ENCODE measurements at places on chromosomes 2 and 18. TPM values are rescaled to one million over a fixed set of nuclear protein-coding genes. Genes with fewer than 3 reads are reported as not detected.
A peak's percentile ranks its signal among the peaks of the same experiment; 100 is the strongest.

Gene KIAA2012
- polyA plus RNA-seq = 0.03 TPM

Gene HOXD1
- 0.17 TPM for polyA plus RNA-seq

Gene SERPINB13
- polyA plus RNA-seq = not detected

Gene DUSP2
- polyA plus RNA-seq = 4.1 TPM

Gene CGREF1
- 6.6 TPM for polyA plus RNA-seq

Gene PSD4
- polyA plus RNA-seq = 0.82 TPM

Gene ABCG8
- polyA plus RNA-seq = not detected

DNA sequence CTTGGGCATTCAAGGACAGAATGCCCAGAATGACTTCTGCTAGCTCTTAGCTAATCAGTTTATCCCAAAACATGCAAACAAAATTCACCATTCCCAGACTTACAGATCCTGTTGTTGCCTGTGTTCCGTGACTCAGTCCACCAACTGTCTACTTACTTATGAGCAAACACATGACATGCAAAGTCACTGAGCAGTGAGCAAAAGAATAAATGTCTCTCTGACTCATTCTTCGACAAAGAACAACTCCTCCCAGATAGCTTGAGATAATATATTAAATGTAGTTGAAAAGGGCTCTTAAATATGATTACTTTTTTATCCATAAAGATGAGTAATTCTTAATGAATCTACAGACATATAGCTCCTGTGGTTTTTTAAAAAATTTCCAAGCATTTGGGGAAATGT lies 9.0 kb upstream of the CREG2 start:
- H3K4me3 ChIP-seq = no peak overlapping the region
- no peaks in the 10 kb centered on the region for H3K27me3 ChIP-seq
- H3K4me1 ChIP-seq = no peaks in the 10 kb centered on the region
- H3K36me3 ChIP-seq = no peaks in the 10 kb centered on the region

GRCh38 chr2:38223256-38223655 lies 147.3 kb upstream of the CYP1B1 start:
- no peaks in the 10 kb centered on the region for H3K4me1 ChIP-seq
- H3K27me3 ChIP-seq = no peaks in the 10 kb centered on the region
- no peak overlapping the region for H3K27ac ChIP-seq
- H3K4me3 ChIP-seq = no peak overlapping the region

DNA sequence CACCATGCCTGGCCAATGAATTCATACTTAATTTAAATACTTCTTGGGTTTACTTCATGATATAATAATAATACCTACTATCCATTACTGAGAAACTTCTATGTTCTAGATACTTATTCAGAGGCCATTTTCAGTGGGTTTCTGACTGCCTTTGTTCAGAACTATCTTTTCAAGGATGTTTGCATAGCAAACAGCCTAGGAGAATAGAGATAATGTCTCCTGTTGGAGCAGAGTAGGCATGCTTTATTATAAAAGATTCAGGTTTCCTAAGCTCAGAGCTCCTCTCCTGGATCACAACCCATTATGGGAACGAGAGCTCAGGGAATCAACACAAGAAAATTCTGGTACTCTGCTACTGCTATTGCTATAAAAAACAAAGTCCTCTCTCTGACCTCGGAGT lies 11.1 kb downstream of the FASTKD1 start:
- no peak overlapping the region for H3K4me3 ChIP-seq
- no peaks in the 10 kb centered on the region for H3K27me3 ChIP-seq
- no peaks in the 10 kb centered on the region for H3K4me1 ChIP-seq
- H3K36me3 ChIP-seq = peaks cover 45% of the 10 kb centered on the region

DNA sequence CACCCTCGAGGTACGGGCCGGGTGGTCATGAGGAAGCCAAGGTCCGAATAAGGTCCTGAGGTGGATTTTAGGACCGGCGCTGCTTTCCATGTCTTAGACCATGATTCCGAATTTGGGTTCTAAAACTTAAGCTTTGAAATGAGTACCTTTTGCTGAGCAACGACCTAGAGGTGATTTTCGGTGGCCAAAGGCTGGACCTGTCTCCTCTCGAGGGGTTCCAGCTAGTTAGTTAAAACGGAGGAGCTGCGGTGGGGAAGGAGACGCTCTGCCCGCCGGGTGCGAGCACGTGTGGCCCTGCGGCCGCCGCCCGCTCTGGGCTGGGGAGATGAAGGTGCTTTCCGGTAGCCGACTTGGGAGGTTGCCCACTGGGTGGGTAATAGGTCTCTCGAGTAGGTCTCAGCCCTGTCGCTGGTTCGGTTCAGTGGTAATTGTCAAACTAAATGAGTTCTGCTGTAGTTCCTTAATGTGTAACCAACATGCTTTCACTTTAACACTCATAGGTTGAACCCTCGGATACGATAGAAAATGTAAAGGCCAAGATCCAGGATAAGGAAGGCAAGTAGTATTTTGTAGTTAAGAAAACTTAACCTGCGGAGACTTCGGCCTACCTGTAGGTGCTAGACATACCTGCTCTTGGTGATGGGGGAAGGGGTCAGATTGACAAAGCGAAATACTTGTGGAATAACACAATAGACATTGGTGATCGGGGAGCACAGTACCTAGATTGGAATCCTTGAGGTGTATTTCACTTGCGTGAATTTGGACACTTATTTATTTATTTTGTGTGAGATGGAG lies 572 bp downstream of the RPS27A start:
- peak; percentile 73 for DNase-seq
- no peaks in the 10 kb centered on the region for H3K27me3 ChIP-seq
- peak overlapping the region; percentile 91 for H3K4me3 ChIP-seq
- H3K36me3 ChIP-seq = peaks cover 47% of the 10 kb centered on the region
- peaks cover 15% of the 10 kb centered on the region for H3K4me1 ChIP-seq

DNA sequence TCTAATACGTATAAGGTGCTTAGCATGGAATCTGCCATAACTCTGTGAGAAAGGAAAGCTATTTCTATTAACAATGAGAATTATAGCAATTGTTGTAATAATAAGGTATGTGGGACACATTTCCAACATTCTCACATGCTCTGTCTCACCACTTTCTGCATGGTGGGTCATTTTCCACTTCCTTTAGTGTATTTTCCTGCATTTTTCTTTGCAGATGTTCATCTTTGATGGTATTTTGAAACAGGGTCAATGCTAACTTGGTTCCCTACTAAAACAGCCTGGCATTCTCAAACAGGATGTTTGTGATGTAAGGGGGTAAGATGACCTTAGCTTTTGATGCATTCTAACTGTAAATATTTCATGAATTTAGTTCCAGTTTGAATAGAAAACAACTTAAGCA lies 54.7 kb downstream of the MYO1B start:
- DNase-seq = no peak
- H3K36me3 ChIP-seq = no peaks in the 10 kb centered on the region
- no peak overlapping the region for H3K4me3 ChIP-seq
- H3K27me3 ChIP-seq = no peaks in the 10 kb centered on the region
- H3K4me1 ChIP-seq = no peaks in the 10 kb centered on the region

GRCh38 chr2:154497019-154497418 lies 201.5 kb upstream of the KCNJ3 start:
- H3K27ac ChIP-seq = no peak overlapping the region
- no peak overlapping the region for H3K4me3 ChIP-seq
- no peak for DNase-seq
- H3K36me3 ChIP-seq = no peaks in the 10 kb centered on the region
- H3K4me1 ChIP-seq = no peaks in the 10 kb centered on the region

DNA sequence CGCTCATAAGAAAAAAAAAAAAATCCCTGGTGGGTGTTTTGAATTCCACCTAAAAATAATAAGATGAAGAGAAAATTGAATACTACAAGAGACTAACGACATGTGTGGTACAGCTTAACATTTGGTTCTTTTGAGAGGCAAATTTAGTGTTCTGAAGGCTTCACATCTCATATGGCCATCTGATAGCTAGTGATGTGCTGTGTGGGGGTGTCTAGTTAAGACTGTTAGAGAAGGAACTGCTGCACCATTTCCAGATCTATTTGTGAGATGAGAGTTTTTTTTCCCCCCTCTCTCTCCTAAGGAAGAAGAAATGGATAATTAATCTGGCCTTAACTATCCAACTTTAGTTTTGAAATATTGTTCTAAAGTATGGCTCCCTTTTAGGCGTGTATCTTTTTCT lies 321.6 kb downstream of the SLC4A3 start:
- no peaks in the 10 kb centered on the region for H3K27me3 ChIP-seq
- no peaks in the 10 kb centered on the region for H3K36me3 ChIP-seq
- H3K27ac ChIP-seq = no peak overlapping the region
- H3K4me1 ChIP-seq = no peaks in the 10 kb centered on the region

- no peak for DNase-seq
- no peak overlapping the region for H3K4me3 ChIP-seq
- no peaks in the 10 kb centered on the region for H3K27me3 ChIP-seq
- H3K4me1 ChIP-seq = peaks cover 6% of the 10 kb centered on the region
Observed at GRCh38 chr2:204026294-204026693, 89.7 kb downstream of the ICOS start.

- H3K36me3 ChIP-seq = no peaks in the 10 kb centered on the region
- H3K4me3 ChIP-seq = no peak overlapping the region
- DNase-seq = no peak
- no peak overlapping the region for H3K27ac ChIP-seq
- H3K27me3 ChIP-seq = no peaks in the 10 kb centered on the region
Observed at GRCh38 chr18:54220406-54220805, 4.1 kb downstream of the MBD2 start.

- no peak overlapping the region for H3K27ac ChIP-seq
- H3K27me3 ChIP-seq = no peaks in the 10 kb centered on the region
- H3K36me3 ChIP-seq = no peaks in the 10 kb centered on the region
- H3K4me1 ChIP-seq = no peaks in the 10 kb centered on the region
- H3K4me3 ChIP-seq = no peak overlapping the region
Observed at GRCh38 chr2:154709215-154709614, 10.7 kb downstream of the KCNJ3 start.

- peaks cover 79% of the 10 kb centered on the region for H3K4me1 ChIP-seq
- H3K27me3 ChIP-seq = no peaks in the 10 kb centered on the region
- no peak overlapping the region for H3K4me3 ChIP-seq
- H3K36me3 ChIP-seq = no peaks in the 10 kb centered on the region
- peak overlapping the region; percentile 77 for H3K27ac ChIP-seq
Observed at GRCh38 chr2:28633746-28634145, 117.9 kb upstream of the PPP1CB start.

DNA sequence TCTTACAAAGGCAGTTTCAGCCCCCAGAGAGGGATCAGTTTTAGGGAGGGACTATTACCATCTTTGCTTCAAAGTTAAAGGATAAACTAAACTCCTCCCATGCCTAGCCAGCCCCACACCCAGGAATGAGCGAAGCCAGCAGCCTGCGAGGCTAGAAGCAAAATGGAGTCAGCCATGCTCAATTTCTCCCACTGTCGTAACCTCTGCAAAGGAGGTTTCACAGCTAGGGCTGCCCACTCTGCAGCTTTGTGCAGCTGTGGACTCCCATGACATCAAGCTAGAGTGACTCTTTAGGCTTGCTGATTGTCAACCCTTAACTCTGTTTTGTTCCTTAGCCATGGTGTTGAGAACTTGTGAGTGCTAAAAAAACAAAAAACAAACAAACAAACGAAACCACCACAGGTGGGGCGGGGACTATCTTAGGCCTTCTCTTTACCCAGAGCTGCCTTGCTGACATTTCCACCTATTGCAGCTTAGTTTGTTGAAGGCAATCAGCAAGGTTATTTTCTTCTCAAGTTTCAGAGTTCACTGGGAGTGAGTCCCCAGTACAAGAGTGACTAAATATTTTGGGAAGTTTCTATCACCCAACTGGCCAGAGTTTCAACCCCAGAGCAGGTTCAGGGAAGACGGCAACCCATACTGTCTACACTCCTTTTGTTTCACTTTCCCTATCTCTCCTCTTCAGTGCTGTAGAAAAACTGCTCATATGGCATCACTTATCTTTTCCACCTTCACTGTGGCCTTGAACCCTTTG lies 592.1 kb downstream of the XIRP2 start:
- H3K4me1 ChIP-seq = no peaks in the 10 kb centered on the region
- no peaks in the 10 kb centered on the region for H3K27me3 ChIP-seq
- DNase-seq = no peak
- peak overlapping the region; percentile 9 for H3K27ac ChIP-seq
- no peaks in the 10 kb centered on the region for H3K36me3 ChIP-seq
- peak overlapping the region; percentile 15 for H3K4me3 ChIP-seq

DNA sequence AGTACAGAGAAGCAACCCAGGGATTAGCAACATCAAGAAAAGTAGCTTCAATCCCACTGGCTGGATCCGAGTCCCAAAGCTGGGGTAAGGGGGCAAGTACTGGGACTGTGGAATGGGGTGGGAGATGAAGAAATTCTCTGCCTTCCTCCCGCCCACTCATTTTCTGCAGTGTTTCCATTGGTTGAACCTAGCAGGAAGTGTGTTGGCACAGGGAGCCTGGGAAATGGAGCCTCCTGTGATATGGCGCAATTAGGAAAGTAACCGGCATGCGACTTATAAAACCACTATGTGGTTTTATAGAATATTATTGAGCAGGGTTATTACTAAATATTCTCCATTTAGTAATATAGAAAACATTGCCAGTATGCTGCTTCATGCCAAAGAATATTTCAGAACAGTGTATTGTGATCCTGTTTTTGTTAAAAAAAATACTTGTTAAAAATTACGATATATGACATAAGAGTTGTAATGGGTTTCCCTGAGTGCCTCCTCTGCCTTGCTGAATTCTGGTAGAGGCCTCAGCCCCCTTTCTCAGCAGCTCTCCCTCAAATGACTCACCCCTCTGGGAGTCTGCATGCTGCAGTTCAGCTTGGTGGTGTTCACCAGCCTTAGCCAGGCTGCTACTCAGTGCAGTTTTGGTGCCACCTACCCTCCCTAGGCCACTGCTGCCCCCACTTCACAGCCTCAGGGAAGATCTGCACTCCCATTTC lies 60.5 kb downstream of the HK2 start:
- DNase-seq = no peak
- no peaks in the 10 kb centered on the region for H3K27me3 ChIP-seq
- H3K36me3 ChIP-seq = peaks cover 58% of the 10 kb centered on the region
- no peaks in the 10 kb centered on the region for H3K4me1 ChIP-seq

- no peak overlapping the region for H3K4me3 ChIP-seq
- no peaks in the 10 kb centered on the region for H3K4me1 ChIP-seq
- no peaks in the 10 kb centered on the region for H3K36me3 ChIP-seq
- no peak overlapping the region for H3K27ac ChIP-seq
Observed at GRCh38 chr2:84865181-84865783, 15.6 kb downstream of the TRABD2A start.

DNA sequence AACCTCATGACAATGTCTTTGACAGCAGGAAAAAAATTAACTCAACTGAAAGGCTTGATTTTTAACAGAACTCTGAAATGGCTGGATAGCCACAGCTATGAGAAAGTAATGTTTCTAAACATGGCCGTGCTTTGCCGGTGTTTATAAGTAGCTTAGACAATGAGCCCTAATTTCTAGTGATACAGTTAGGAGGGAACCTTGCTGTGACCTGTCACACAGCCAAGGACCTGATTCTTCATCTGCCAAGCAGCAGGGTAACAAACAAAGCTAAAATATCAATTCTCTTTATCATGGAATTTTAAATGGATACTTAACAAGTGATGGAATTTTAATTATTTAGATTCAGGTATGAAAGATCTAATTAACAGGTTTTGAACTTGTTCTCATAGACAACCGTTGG lies 24.3 kb upstream of the DYNC2LI1 start:
- no peak overlapping the region for H3K4me3 ChIP-seq
- H3K36me3 ChIP-seq = no peaks in the 10 kb centered on the region
- H3K4me1 ChIP-seq = no peaks in the 10 kb centered on the region
- no peaks in the 10 kb centered on the region for H3K27me3 ChIP-seq
- DNase-seq = no peak
- H3K27ac ChIP-seq = no peak overlapping the region

GRCh38 chr18:78787751-78788150 lies 191.9 kb upstream of the SALL3 start:
- H3K27ac ChIP-seq = no peak overlapping the region
- H3K36me3 ChIP-seq = no peaks in the 10 kb centered on the region
- DNase-seq = no peak
- H3K4me3 ChIP-seq = no peak overlapping the region
- H3K27me3 ChIP-seq = peaks cover 9% of the 10 kb centered on the region

GRCh38 chr18:457521-458412 lies 42.7 kb downstream of the COLEC12 start:
- H3K4me3 ChIP-seq = no peak overlapping the region
- H3K27ac ChIP-seq = peak overlapping the region; percentile 5

Measured in psoas muscle (tissue), 8 donors.